Stimulated activated CD4-positive, alpha-beta T cell treated with anti-CD3 and anti-CD28 coated beads, Interleukin-2, amount 100 ng/mL, for 4 hours (primary cell): ENCODE measurements at places on chromosomes 5 and 9.

- DNase-seq = no peak
Measured at GRCh38 chr9:86550401-86550800, 196.2 kb upstream of the TUT7 start.

DNA sequence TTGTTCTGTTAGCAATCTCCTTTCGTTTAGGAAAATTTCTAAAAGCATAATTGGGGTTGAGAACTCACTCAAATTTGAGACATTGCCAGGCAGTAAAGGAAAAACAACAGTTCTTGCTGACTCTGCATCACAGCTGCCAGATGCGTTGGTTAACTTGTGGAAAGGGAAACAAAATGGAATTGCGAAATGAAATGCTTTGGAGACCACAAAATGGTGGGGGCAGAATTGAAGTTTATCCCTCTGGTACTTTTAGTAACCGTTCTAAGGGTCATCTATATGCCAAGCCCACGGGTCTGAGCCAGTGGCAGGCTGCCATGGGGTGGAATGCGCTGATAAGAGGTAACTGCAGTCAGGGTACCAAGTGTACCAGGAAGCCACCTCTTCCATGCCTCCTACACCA is 28.6 kb upstream of the SELENOP start:
- DNase-seq = no peak

DNA sequence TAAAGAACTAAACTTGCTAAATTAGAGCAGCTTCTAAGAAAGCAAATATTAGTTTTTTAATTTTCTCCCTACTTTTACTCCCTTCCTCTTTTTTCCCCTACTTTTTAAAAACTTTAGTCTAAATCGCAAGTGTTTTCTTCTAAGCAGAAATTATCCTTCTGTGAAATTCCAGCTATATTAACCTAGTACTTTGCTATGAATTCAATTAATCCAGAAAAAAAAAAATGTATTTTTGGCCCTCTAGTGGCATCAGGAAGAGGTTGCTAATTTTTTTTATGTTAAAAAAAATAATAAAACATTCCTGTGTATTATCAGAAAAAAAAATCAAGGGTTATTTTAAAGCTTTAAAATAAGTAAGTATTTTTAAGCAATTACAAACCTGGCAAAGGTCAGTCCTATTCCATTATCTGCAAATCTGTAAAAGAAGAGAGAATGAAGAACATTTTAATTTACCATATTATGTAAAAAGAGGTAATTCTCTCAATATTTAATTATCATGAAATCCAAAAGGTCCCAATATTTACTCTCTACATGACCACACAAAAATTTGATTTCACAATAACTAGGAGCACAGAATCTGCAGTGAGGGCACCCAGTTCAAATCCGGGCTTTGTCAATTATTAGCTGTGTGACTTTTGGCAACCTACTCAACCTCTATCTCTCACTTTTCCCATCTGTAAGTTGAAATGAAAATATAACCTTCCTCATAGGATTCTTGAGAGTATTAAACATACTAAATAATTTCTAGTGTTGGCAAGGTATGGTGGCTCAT is 52.0 kb downstream of the CEMIP2 start:
- no peak for DNase-seq

GRCh38 chr5:168291964-168292785 is 730 bp downstream of the WWC1 start:
- no peak for DNase-seq

DNA sequence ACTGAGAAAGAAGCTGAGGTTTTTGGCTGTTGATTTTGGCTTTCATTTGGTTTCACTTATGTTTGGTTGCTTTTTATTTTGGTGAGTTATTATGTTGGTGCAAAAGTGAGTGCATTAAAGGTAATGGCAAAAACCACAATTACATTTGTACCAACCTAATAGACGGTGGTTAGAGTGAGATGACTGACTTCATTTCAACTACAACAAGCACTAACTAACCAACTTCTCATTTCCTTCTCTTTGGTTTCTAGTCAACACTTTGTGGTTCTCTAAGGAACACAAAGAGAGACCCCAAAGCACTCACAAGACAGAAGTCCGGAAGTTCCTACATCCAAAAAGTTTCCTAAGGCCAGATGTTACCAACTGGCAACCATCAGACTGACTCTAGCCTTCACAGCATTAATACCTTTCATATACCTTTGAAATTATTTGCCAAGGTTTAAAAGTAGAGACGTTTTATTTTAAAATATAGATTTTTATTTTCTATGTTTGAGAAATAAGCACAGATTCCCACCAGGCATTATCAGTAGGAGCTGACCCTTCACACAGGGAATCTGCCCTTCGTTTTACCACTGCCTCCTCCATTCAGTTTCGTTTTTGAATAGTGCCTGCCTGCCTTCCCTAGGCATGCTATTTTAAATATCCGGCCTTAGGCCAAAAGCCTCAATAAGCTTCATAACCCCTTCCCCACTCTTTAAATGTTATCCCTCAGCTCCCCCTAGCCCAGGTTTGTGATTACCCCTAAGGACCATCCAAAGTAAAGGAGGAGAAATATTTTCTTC is 301.1 kb upstream of the PTGER4 start:
- no peak for DNase-seq

DNA sequence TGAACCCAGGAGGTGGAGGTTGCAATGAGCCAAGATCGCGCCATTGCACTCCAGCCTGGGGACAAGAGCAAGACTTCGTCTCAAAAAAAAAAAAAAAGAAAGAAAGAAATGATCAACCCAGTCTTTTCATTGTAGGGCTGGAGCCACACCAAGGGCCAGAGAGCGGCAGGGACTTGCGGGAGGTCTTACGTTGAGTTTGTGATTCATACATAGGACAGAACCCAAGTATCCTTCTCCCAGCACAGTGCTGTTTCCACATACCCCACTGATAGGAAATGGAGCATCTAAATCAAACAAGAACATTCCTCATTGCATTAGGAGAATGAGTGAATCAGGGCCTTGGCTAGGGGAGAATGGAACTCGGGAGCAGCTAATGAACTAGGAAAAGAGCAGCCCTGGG is 3.5 kb upstream of the TNIP1 start:
- no peak for DNase-seq

DNA sequence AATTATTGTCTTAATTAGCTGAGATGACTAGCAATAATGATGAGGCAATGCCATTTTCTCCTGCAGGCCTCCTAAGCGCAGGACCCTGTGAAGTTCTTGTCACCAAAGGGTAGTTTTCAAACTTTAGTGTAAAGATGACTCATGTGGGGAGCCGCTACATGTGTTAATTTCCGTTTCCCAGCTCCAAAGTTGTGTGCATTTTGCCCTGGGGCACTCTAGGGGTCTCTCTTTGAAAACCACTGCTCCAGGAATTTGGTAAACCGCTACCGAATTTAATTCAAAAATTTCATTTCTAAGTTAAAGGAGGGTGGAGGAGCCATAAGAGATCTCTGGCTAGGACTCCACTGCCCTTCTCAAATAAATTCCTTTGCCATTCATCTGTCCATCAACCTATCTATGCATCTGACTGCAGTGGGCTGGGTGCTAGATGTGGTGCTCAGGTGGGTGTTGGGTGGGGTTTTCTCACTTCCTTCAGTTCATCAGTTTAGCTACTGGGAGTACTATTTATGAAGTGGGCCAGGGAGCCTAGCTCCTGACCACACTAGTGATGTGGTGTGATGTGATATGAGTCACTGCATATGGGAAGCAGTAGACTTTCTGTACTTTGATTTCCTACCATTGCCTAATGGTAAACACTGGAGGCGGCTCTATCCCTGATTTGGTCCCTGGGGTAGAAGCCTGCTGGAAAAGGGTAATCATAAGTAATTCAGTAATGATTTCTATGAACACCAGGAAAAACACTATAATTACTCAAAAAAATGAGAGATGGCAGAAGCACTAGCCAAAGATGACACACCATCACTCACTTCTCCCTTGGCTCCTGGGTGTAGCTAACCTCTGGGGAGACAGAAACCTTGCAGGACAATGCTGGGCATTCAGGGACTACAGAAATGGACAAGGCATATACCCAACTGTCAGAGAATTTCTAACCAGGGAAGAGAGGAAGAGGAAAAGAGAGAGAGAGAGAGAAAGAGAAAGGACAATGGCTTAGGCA is 4.0 kb upstream of the ZSWIM6 start:
- DNase-seq = no peak

DNA sequence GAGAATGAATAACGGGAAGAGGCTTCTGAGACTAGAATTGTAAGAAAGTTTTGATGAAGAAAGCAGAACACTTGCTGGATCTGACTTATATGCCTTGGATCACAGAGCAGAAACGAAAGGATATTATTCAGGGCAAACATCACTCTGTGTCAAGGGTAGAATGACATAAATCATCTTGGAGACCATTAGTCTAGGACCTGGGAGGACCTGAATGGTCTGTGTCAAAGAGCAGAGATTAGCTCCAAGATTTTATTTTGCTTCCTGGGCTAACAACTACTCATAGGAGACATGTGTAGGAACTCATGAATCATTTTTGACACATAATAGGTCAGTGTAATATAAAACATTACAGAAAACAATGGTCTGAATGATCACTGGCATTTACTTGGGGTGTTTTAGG is 417.9 kb downstream of the SLCO4C1 start:
- DNase-seq = no peak

DNA sequence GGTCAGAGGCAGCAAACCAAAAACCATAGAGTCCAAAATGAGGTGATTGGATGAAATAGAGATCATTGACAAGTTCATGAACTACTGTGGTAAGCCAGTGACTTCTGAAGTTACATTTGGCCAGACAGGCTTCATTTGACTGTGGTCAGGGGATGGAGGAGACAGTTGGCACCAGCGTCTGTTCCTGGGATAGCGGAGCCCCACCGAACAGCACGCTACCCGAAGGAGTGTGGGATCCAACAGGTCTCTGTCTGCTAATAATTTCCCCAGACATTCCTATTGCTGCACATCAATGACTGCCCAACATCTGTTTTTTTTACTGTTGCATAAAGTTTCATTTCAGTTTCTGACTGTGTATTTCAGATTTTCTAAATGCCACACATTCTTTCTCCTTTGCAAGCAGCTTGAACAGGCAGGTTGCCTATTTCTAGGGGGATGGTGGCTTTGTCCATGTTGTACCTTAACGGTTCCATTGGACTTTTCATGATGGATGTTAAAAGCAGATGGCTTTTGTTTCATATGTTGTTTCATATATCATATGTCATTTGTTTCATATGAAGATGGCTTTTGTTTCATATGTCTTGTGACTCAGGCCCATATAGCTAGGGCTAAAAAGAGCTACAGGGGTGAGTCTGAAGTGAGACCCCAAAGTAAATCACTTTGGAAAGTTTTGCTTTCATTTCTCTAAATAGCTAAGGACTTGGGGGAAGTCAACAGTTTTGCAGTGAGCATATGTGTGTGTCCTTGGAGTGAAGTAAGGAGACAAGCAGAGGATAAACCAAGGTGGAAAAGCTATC is 180.8 kb downstream of the GOLPH3 start:
- DNase-seq = no peak

- DNase-seq = no peak
Measured at GRCh38 chr5:2750758-2751464, 566 bp downstream of the IRX2 start.

DNA sequence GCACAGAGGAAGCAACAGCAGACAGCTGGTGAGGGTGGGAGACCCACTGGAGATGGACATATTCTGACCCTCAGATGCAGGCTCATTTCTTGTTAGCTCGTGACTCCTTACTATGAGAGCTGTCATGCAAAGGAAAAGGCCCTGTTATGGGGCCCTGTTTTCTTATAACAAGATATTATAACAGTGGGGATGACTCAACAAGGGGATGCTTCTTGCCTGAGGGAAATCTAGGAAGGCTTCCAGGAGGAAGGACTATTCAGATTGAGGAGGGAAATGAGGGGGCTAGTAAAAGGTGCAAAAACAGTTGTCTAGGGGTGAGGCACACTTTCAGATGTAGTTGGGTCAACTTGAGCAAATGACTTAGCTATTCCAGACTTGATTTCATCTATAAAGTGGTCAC is 83.0 kb downstream of the DAB2IP start:
- DNase-seq = no peak

- no peak for DNase-seq
Measured at GRCh38 chr5:107149243-107150005, 521.3 kb downstream of the EFNA5 start.

GRCh38 chr5:145680767-145681166 is 154.4 kb downstream of the PRELID2 start:
- no peak for DNase-seq

- DNase-seq = no peak
Measured at GRCh38 chr9:75541734-75542133, 348.7 kb upstream of the PCSK5 start.

GRCh38 chr9:120741701-120742100 is 27.4 kb upstream of the MEGF9 start:
- DNase-seq = no peak

- no peak for DNase-seq
Measured at GRCh38 chr9:111914749-111915424, 18.3 kb downstream of the UGCG start.

DNA sequence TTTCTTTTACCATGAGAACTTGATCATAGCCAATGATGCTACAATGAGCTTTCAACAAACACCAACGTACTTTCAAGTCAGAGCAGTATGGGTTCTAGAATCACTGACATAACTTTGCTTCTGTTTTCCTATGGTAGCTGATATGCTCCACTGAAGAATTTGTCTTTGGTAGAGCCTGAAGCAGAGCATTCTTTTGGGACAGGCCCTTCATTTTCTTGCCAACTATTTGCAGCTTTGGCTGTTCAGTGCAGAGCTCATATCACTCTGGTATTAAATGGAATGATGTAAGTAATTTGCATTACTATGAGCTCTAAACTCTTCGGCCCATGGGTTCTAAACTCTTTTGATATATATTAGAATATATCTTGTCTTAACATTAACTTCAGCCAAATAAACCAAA is 51.8 kb upstream of the APC start:
- no peak for DNase-seq

DNA sequence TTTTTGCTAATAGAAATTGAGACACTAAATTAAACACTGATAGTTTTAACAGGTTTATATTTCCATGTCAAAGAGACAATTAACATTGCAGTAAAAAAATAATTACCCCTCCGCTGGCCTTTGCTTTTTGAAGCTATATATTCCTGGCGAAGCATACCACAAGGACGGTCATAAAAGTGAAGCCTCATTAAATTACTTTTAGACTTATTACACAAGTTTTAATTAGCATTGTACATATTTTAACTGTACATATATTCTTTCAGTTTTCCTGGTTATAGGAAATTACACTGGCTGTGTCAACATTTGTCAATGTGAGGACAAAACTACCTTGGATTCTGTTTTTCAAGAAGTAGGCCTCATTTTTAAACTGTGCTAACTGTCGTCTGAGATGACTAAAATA is 1.2 kb downstream of the CDKN2A start:
- no peak for DNase-seq

- no peak for DNase-seq
Measured at GRCh38 chr5:136021016-136021405, 7.8 kb upstream of the TGFBI start.

- DNase-seq = no peak
Measured at GRCh38 chr9:113278840-113279239, 3.4 kb downstream of the PRPF4 start.

DNA sequence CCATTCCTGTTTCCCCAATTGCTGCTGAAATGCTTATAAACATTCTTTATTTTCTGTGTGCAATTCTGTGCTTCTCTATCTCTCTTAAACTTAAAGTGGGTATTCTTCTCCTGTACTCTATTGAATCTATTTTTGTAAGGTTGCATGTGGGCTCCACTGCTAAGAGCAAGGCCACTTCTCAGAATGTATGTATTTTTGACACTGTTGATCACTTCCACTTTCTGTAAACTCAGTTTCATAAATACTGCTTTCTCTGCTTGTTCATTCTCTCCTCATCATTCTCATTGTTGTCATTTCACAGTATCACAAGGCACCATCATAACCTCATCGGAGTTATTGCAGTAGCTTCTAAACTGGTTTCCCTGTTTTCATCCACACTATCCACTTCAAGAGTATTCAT is 483.0 kb upstream of the CDH18 start:
- DNase-seq = no peak
